A172 (cell line): ENCODE measurements at places on chromosomes 5 and 9.

DNA sequence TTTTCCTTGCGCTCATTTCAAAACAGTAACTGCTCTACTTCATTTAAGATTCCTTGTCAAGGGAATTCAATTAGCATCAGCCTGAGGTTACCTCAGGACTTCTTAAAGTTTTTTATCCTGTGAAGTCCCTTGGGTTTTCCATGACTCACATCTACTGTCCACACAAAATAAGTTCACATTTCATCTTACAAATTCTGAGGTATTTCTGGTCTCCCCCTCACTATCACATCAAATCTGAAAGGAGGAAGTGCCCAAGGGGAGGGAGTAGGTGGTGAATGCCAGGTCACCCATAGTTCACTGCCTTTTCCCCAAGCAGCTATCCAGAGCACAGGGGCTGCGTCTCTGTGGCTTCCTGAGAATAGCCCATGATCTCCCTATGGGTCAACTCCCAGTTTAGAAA lies 227.1 kb upstream of the NREP start:
- peak; percentile 68 for DNase-seq

- DNase-seq = no peak
Measured at GRCh38 chr5:83313436-83313835, 158.1 kb upstream of the VCAN start.

- no peak for DNase-seq
Measured at GRCh38 chr5:112189391-112189790, 229.7 kb downstream of the EPB41L4A start.

- DNase-seq = no peak
Measured at GRCh38 chr9:6620796-6621195, 24.7 kb downstream of the GLDC start.

GRCh38 chr5:91910655-91911054 lies 527.5 kb upstream of the ARRDC3 start:
- DNase-seq = no peak

DNA sequence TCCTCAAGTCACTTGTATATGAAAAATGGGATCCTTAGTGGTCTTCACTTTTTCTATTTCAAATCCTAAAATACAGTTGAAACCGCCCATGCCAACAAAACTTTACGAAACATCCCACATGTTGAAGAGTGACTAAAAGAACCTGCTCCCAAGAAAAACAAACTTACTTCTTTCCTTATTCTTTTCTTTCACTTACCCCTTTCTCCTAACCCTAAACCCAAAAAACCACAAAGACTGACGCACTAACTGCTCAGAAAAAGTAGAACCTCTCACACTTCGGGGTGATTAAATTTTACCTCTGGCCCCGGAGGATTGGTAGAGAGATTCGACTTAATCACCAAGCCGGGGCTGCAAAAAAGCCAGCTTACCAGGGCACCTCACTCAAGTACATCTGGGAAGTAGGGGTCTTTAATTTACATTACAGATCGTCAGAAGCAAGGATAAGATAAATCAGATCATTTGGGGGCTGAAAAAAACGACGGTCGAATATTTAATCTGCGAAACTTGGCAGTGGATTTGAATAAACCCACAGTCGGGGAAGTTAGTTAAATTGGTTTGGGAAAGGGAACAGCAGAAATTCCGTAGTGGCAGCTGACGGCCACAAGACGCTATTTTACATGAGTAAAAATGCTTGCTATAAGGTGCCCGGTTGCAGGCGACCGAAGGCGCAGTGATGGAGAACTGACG lies 1.3 kb downstream of the CDO1 start:
- no peak for DNase-seq

GRCh38 chr9:134490446-134490845 lies 151.2 kb upstream of the COL5A1 start:
- DNase-seq = no peak

DNA sequence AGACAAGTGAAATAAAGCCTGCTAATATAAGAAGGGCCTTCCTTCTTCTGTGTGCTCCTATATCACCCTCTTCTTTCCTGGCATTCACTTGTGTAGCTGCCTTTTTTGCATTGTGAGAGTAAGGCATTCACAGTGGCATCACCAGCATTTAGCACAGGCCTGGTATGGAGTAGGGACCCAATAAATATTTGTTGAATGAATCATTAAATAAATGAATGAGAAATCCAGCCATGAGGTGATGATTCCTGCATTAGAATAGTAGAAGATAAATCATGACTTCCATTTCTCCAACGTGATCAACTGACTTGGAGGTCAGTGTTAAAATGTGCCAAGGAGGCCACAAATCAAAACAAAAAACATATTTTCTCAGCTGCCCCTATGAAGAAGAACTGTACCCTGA lies 3.9 kb downstream of the PLPPR1 start:
- DNase-seq = peak; percentile 2

DNA sequence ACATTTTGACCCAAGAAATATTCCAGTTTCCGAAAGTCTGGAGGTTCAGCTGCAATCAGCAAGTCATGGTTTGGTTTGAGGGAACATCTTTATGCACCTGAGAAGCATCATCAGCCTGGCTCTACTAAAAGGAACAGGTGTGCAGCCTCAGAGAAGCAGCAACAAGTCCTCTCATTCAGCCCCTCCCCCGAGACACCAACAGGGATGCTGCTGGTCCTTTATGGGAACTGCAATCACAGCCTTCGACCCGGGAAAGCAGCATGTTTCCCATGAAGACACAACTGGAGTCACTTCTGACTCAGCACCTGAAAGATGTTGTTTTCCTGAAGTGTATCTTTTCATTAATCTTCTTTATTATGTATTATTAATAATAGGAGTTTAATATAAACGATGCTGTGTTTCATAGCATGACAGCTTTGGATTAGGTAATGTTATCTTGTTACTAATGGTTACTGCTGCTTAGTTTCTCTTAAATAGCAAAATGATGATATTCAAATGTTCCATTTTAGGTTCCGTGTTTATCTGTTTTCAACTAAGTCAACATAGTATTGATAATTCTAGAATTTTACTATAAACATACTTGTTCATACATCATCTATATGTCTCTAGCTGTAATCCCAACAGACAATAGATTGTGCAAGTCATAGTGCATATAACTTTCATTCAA lies 15.6 kb upstream of the NREP start:
- no peak for DNase-seq

DNA sequence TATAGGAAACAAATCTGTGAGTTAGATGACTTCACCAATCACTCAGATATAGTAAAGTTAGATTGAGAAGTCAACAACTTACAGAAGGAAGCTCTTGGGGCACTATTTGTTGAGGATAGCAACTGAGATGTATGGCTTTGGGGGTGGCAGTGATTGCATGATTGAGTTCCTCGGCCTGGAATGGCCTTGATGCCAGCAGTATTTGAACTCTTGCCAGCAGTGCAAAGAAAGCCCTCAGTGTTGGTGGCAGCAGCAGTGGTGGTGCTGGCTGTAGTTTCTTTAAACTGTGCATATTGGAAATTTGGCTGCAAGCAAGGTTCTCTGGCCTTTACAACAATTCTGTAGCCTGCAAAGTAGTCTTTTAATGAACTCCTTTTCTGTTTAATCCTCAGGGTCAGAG lies 41.4 kb upstream of the PJA2 start:
- DNase-seq = no peak

DNA sequence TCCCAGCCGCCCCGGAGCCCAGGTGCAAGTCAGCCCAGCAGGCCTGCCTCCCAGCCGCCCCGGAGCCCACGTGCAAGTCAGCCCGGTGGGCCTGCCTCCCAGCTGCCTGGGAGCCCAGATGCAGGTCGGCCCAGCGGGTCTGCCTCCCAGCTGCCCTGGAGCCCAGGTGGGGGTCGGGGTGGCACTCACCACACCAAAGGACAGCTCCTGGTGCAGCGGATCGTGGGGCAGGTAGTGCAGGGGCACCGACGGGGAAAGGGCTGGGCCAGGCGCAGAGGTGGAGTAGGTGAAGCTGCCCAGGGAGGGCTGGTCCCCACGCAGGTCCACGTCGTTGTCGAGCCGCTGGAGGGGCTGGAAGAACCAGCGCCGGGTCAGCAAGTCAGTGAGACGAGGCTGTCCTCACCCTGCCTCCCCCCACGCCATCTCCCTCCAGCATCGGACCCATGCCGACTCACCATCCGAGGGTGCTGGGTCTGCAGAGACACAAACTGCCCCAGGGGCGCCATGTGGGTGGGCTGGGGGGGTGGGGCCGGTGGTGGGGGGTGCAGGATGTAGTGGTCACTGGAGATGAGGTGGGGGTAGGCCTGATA lies 6.7 kb downstream of the RNF44 start:
- no peak for DNase-seq

GRCh38 chr5:31656806-31657205 lies 17.9 kb downstream of the PDZD2 start:
- DNase-seq = no peak

- no peak for DNase-seq
Measured at GRCh38 chr9:36323926-36324325, 65.7 kb upstream of the GNE start.

- peak; percentile 63 for DNase-seq
Measured at GRCh38 chr5:137743031-137743640, 7.2 kb upstream of the KLHL3 start.
